ENCODE measurements at places on chromosomes 11 and 22.

GRCh38 chr22:24379536-24379935 is 47.9 kb upstream of the ADORA2A start:
- H3K27ac ChIP-seq = no peak overlapping the region
- H3K4me3 ChIP-seq = no peak overlapping the region
- peaks cover 13% of the 10 kb centered on the region for H3K4me1 ChIP-seq
- no peak for DNase-seq

GRCh38 chr11:113514856-113515255 is 39.7 kb upstream of the DRD2 start:
- H3K27ac ChIP-seq = no peak overlapping the region
- H3K4me3 ChIP-seq = no peak overlapping the region
- no peaks in the 10 kb centered on the region for H3K36me3 ChIP-seq
- H3K4me1 ChIP-seq = no peaks in the 10 kb centered on the region
- DNase-seq = no peak

GRCh38 chr11:88039476-88040147 is 135.6 kb downstream of the RAB38 start:
- no peak overlapping the region for H3K4me3 ChIP-seq
- H3K36me3 ChIP-seq = no peaks in the 10 kb centered on the region
- H3K27ac ChIP-seq = no peak overlapping the region

DNA sequence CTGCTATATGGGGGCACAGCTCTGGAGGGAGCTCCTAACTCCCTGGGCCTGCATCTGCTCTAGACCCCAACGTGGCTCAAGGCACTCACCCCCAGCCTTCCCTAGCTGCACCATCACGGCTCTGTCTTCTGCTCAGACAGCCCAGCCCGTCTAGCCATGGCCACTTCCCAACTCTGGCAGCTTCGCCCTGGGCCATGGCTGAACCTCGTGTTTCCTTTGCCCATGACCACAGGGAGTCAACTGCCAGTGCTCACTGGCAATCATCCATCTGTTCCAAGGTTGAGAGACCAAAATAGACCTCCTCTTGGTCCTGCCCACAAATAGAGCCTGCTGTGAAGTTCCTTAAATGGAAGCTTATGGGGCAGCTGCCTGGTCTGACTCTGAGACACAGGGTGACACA is 5.4 kb downstream of the LMO1 start:
- H3K36me3 ChIP-seq = no peaks in the 10 kb centered on the region
- no peak for DNase-seq
- no peaks in the 10 kb centered on the region for H3K4me1 ChIP-seq
- H3K27me3 ChIP-seq = peaks cover 29% of the 10 kb centered on the region

DNA sequence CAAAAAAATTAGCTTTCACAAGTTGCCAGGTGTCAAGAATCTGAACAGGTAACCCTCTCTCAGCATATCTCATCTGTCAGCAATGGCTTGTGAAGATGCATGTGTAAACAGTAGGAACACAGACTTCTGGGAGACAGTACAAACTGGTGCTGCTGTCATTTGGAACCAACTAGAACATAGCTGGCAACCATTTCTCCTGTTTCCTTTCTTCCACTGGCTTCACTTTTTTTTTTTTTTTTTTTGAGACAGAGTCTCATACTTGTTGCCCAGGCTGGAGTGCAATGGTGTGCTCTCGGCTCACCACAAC is 2.1 kb upstream of the PIK3C2A start:
- DNase-seq = no peak
- H3K4me1 ChIP-seq = peaks cover 5% of the 10 kb centered on the region
- no peaks in the 10 kb centered on the region for H3K27me3 ChIP-seq

DNA sequence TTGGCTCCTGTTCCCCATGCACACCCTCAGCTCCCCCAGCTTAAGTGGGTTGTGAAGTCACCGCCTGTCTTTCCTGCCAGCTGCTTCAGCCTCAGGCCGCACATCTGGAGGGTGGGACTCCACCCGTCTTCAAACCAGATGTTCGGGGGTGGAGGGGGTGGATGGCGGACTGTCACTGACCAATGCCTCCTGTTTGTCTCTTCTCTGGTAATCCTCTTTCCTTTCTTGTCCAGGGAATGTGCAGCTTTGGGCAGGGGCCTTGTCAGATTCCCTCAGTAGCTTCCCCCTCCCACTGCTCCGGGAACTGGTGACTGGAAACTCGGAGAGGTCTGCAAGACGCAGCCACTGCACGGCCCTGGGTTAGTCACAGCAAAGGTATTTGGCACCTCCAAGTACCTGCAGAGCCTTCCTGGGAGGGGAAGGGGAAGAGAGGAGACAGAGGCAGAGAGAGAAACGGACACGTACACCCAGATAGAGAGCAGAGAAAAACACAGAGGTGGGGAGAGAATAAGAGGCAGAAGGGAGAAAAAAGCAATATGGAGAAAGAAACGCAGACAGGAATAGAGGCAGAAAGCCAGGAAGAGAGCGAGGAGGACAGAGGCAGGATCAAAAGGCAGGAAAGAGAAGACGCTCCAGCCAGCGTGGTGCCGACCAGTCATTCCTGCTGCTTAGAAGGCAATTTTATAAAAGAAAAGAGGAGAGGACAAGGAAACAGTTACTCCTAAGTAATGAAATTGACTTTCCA is 56.1 kb upstream of the TIMP3 start:
- no peaks in the 10 kb centered on the region for H3K36me3 ChIP-seq
- no peak for DNase-seq
- no peak overlapping the region for H3K27ac ChIP-seq
- no peak overlapping the region for H3K4me3 ChIP-seq

DNA sequence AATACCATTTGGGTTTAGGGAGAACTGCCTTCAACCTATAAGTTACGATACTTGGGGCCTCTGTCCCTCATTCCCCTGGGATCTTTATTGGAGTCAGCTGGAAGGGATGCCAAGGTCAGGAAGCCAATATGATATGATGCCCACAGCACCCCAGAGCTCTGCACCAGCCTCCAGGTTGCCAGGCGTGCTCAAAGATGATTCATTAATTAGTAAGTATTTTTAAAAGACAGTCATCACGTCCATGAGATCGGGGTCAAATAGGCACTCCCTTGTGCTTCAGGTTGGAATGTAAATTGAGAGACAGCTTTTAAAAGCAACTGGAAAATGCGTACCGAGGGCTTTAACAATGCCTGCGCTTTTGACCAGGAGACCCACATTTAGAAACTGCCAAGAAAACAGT is 57.0 kb upstream of the CD5 start:
- no peaks in the 10 kb centered on the region for H3K36me3 ChIP-seq
- H3K4me3 ChIP-seq = no peak overlapping the region
- no peaks in the 10 kb centered on the region for H3K27me3 ChIP-seq
- H3K4me1 ChIP-seq = peaks cover 6% of the 10 kb centered on the region
- no peak for DNase-seq

GRCh38 chr11:110147962-110148709 is 54.9 kb downstream of the ZC3H12C start:
- no peak overlapping the region for H3K4me3 ChIP-seq
- no peak overlapping the region for H3K27ac ChIP-seq
- no peaks in the 10 kb centered on the region for H3K36me3 ChIP-seq

DNA sequence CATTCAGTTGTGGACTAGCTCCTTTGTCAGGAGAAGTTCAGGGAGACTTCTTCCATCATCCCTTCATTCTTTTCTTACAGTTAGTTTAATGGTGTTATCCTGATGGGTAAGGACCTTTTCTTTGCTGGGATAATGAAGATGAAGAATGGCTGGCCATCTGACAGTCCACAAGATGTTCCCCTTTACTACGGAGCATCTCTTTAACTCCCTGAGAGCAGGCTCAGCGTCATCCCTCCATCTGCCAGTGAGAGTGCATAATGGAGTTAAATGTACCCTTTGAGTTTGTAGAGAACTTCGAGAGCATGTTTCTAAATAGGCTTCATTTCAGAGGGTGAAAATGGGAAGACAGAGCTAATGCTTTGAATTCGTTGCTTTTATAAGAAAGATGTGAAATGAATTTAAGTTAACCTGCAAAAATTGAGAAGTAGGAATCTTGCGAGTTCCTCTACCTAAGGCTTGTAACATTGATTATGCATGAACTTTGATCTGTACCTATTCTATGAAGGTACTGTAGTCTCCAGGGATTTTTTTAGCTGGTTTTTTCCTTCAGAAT is 1.7 kb downstream of the EP300 start:
- DNase-seq = peak; percentile 27
- H3K4me3 ChIP-seq = peak overlapping the region; percentile 85
- peaks cover 12% of the 10 kb centered on the region for H3K4me1 ChIP-seq
- H3K27me3 ChIP-seq = no peaks in the 10 kb centered on the region

GRCh38 chr11:35013514-35014233 is 97.3 kb downstream of the PDHX start:
- peak; percentile 83 for DNase-seq
- peaks cover 26% of the 10 kb centered on the region for H3K4me1 ChIP-seq
- no peaks in the 10 kb centered on the region for H3K27me3 ChIP-seq
- no peaks in the 10 kb centered on the region for H3K36me3 ChIP-seq
- peak overlapping the region; percentile 33 for H3K4me3 ChIP-seq

DNA sequence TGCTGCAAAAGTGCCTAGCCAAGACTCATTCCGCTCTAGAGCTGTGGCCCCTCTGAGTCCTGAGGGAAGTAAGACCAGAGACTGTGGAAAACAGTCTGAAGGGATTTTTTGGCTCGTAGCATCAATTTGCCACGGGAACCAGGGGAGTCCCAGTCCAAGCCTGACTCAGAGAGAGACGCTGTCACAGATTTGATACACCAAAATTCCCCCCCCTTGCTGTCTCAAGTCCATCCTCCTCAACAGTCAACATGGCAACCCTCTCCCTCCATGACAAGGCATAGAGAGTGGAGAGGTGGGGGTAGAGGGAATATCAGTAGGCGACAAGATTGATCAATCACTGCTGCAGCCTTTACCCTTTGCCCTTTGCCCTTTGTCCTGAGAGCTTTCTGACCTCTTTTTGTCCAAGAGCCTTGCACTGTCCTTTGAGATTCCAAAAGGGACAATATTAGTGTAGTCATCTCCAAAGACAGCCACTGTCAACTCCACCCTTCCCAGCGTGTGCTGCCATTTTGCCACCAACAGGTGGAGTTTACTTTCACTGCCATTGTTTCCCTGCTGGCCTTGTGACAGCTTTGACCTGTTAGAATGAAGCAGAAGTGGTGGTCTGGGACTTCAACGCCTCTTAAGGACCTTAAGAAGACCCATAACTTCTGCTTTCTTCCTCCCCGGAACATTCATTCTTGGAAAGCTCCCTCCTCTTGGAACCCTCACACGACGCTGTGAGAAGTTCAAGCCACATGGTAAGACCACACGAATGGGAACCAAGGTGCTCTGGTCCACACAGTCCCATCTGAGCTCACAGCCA is 7.3 kb downstream of the SLC15A3 start:
- no peak overlapping the region for H3K27ac ChIP-seq
- H3K36me3 ChIP-seq = no peaks in the 10 kb centered on the region
- DNase-seq = peak; percentile 8

GRCh38 chr11:44708523-44709280 is 18.1 kb upstream of the TSPAN18 start:
- no peaks in the 10 kb centered on the region for H3K4me1 ChIP-seq
- H3K4me3 ChIP-seq = no peak overlapping the region
- H3K27me3 ChIP-seq = no peaks in the 10 kb centered on the region

DNA sequence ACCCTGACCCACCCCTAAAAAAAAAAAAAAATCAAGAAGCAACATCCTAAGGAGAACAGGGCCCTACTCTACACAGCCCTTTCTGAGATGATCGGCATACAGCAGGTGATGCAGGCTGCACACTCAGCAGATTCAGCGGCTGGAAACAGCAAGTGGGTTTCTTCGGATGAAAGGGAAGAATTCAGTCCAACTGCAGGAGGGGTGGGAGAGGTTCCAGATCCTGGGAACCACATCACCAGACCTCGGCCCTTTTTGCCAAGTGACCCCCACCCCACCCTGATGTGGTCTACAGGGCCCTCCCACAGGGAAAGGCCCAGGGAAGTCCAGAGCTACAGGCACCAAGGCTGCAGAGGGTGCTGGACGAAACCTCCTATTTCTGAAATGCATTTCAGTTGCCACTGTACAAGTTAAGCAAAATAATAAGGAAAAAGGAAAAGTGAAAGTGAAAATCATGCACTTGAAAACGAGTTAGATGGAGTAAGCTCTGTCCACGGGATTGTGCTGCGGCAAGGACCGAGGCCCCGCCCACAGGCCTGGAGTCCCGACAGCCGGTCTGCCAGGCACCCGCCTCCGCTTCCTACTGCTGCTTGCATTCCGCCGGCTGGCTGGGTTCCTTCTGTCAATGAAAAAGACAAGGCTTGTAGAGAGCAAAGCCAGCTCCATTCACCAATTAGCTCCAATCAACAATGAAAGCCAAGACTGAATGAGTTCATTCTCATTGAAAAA is 16.0 kb upstream of the PHLDA2 start:
- no peak for DNase-seq
- H3K27ac ChIP-seq = no peak overlapping the region
- peaks cover 25% of the 10 kb centered on the region for H3K36me3 ChIP-seq
- H3K27me3 ChIP-seq = no peaks in the 10 kb centered on the region
- no peak overlapping the region for H3K4me3 ChIP-seq
- H3K4me1 ChIP-seq = no peaks in the 10 kb centered on the region

- no peaks in the 10 kb centered on the region for H3K4me1 ChIP-seq
- H3K27ac ChIP-seq = no peak overlapping the region
- H3K27me3 ChIP-seq = no peaks in the 10 kb centered on the region
- no peak for DNase-seq
- H3K4me3 ChIP-seq = no peak overlapping the region
These were observed 756.6 kb upstream of the API5 start for GRCh38 chr11:42555190-42555589.

DNA sequence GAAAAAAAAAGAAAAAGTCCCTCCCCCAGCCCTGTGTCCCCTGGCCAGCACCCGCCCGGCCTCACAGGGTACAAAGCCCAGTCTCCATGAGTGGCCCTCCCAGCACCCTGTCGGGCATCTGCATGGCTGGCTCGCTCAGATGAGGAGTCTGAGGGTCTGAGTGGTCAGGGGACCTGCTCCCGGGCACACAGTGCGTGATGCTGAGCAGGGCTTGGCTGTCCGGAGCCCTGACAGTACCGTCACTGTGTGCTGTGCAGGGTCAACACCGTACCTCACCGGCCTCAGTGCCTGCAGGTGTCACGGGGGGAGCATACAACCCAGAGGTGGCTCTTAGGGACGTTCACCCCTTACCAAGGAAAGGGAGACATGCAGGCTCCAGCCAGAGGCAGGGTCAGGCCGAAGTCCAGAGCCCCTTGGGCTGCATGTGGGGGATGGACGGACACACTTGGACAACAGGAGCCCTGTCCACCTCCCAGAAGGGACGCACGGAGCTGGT is 3.6 kb upstream of the PLXNB2 start:
- H3K27me3 ChIP-seq = no peaks in the 10 kb centered on the region
- H3K27ac ChIP-seq = no peak overlapping the region
- peaks cover 32% of the 10 kb centered on the region for H3K4me1 ChIP-seq
- no peaks in the 10 kb centered on the region for H3K36me3 ChIP-seq

DNA sequence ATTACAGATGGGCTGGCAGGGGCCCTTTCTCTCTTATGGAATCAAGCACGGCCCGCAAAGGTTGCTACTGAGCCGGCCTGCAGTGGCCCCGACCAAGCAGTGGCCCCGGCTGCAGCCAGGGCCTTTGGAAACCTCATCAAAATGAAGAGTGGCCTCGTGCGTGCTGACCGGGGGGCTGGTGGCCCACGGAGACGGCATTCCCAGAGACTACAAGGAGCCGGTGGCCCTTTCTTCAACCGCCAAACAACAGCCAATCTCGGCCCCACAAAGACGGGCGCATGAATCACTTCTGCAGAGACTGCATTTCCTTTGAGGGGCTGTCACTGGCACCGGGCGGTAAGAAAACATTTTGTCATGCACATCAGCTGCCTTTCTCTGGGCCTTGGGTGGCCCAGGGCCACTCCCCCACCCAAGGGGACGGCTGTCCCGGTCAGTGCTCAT is 43.1 kb upstream of the FGF3 start:
- H3K36me3 ChIP-seq = no peaks in the 10 kb centered on the region
- no peak for DNase-seq
- H3K27me3 ChIP-seq = peaks cover 98% of the 10 kb centered on the region
- H3K4me3 ChIP-seq = no peak overlapping the region
- H3K27ac ChIP-seq = no peak overlapping the region

All from MM.1S (cell line).